ENCODE measurements at places on chromosomes 7 and 10.

DNA sequence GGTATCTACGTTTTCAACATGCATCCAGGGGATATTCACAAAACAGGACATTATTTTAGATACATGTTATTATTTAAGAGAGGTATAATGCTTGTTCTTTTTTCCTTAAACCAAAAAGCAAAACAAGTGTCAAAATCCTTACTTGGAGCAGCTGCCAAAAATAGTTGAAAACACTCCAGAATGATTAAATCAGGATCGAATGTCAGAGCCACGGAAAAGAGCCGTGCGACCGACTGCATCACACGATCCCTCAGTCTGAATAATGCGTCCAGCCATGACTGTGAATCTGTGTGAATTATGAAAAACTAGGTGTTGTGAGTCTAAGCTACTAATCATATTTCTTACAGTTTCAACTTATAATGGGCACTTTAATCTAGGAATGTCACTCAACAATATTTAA lies 126.0 kb downstream of the PARD3 start:
- DNase-seq: no peak

DNA sequence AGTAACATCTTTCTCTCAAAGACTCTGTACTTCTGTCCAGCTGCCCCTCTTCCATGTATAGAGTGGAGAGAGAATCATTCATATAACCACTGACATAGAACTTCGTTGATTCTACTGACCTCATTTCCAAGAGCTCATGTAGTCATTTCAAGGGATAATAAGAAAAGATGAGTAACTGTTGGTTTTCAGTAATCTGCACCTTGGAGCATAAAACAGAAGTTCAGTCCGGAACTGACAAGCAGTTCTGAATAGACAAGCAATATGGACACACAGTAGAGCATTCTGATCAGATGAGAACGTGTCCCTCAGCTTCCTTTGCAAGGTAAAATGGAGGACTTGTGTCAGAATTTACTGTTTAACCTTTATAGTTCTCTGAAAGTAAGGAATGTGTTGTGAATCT lies 847.1 kb downstream of the REEP3 start:
- no peak for DNase-seq

- DNase-seq: no peak
Measured at GRCh38 chr7:84102213-84102612, 92.4 kb downstream of the SEMA3A start.

- no peak for DNase-seq
Measured at GRCh38 chr7:88092676-88092999, 127.2 kb downstream of the SRI start.

GRCh38 chr10:101649525-101650085 lies 45.4 kb downstream of the FBXW4 start:
- DNase-seq: no peak

DNA sequence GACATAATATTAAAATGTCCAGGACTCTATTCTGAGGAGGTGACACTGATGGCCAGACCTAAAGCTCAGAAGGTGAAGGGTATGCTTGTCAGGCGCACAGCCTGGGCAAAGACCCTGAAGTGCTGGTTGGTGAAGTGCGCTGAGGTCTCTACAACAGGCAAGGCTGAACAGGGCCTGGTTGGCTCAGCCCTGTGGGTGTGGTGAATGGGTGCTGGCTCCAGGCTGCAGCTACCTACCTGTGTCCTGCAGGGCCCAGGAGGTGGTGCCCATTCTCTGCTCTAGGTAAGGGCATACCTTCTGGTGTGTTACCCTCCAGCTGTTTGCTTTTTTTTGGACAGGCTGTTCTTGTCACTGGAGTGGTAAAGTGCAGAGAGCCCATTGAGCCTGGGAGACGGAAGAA lies 85.1 kb downstream of the RAMP3 start:
- DNase-seq: no peak

GRCh38 chr10:114879541-114880158 lies 58.1 kb downstream of the FHIP2A start:
- peak; percentile 62 for DNase-seq

DNA sequence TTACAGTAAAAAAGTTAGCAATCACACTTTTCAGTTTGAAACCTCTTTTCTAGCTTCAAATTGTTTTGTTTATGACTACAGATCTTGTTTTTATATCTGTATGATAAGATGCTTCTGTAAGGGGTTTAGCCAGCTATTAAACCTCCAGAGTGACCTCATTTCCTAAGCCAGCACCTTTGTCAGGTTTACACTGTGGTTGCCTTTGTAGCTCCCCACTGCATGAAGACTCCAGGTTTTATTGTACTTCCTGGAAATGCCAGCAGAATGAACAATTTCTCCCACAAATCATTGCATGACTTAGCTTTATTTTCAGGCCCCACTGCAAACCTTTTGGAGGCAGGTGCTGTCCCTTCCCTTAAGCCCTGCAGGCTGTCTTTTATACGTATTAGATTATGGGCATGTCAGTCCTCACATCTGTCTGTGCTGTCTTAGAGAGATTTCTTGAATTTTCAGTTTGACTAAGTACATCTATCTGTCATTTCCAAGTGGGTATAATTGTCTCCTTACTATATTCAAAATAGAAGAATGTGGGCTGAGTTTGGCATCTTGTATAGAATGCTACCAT lies 8.2 kb upstream of the AGR3 start:
- no peak for DNase-seq

GRCh38 chr10:127866276-127867013 lies 26.3 kb downstream of the CLRN3 start:
- no peak for DNase-seq

GRCh38 chr7:100818366-100818765 lies 9.0 kb downstream of the EPHB4 start:
- DNase-seq: no peak

DNA sequence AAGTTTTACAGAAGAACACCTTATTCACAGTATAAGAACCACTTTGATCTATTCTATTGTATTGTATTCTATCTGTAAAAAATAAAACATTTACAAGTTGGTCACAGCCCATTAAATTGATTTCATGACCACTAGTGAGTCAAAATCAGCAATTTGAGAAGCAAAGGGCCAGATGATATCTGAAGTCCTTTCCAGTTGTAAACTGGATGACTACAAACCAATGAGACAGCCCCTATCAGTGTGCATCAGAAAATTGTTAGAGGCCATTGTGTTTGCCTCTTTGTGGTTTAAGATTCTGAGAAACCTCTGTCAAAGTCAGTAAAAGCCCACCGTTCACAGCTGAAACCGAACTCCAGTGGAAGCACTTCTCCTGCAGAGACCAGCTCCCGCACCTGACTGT lies 54.8 kb downstream of the TBXAS1 start:
- DNase-seq: peak; percentile 44

DNA sequence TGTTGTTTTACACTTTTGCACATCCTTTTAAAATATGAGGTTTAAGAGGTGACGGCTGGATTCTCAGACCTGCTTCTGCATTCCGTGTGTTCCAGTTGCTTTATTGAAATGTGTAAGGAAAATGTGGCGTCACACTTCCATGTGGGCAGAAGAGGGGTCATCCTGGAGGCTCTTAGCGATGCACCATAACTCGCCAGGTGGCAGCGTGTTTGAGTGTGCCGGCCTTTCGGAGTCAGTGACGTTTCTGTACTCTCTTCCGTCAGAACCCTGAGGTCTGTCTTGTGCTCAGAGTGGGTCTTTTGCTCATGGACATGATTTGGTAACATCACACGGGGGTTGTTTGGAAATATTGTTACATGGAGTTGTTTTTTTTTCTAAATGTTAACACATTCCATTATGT lies 9.1 kb downstream of the PPP2R2D start:
- DNase-seq: no peak

GRCh38 chr10:4651404-4652037 lies 174.5 kb upstream of the AKR1E2 start:
- DNase-seq: no peak

GRCh38 chr7:100220586-100221230 lies 959 bp downstream of the PVRIG start:
- no peak for DNase-seq
